ENCODE measurements at places on chromosomes 3 and 15. TPM values are rescaled to one million over a fixed set of nuclear protein-coding genes. Genes with fewer than 3 reads are reported as not detected.

The TTLL13 gene
- total RNA-seq: 0.14 TPM

The SPTBN5 gene
- total RNA-seq: 0.18 TPM

The P2RY12 gene
- total RNA-seq: 0.46 TPM

The CCR1 gene
- total RNA-seq: 1.3 TPM

The WNT7A gene
- under 0.01 TPM for total RNA-seq

The P2RY14 gene
- total RNA-seq: 0.43 TPM

The ZNF619 gene
- total RNA-seq: 5.6 TPM

The PLA2G4F gene
- not detected for total RNA-seq

The MST1R gene
- total RNA-seq: 0.14 TPM

The VIPR1 gene
- not detected for total RNA-seq

The ASB14 gene
- not detected for total RNA-seq

The GOLGA6B gene
- total RNA-seq: not detected

The GOLGA8T gene
- 0.14 TPM for total RNA-seq

The LIPC gene
- total RNA-seq: 1.3 TPM

The CASR gene
- not detected for total RNA-seq

The NECTIN3 gene
- 43.1 TPM for total RNA-seq

The FANCD2OS gene
- total RNA-seq: not detected

The CEMIP gene
- total RNA-seq: 466 TPM

The CIB1 gene
- 46.6 TPM for total RNA-seq

The ATR gene
- 16.8 TPM for total RNA-seq

The ALDH1A2 gene
- 1.7 TPM for total RNA-seq

The GATM gene
- 0.55 TPM for total RNA-seq

The HGD gene
- total RNA-seq: 0.71 TPM

The ADPGK gene
- total RNA-seq: 82.9 TPM

The SEMA3G gene
- total RNA-seq: under 0.01 TPM

The LSAMP gene
- total RNA-seq: 11.6 TPM

The SEMA5B gene
- not detected for total RNA-seq

The SPCS1 gene
- total RNA-seq: 43.4 TPM

The KBTBD13 gene
- total RNA-seq: not detected

The TUSC7 gene
- not detected for total RNA-seq

The GOLGA8G gene
- under 0.01 TPM for total RNA-seq

The RGMA gene
- total RNA-seq: 0.46 TPM

The GOLGA8R gene
- 2.1 TPM for total RNA-seq

The FBLN2 gene
- 442 TPM for total RNA-seq

The TRPM1 gene
- not detected for total RNA-seq

The FBXL22 gene
- total RNA-seq: 1.4 TPM

The C3orf20 gene
- 0.09 TPM for total RNA-seq

The ARHGAP31 gene
- 3.8 TPM for total RNA-seq

The MGLL gene
- total RNA-seq: 10.9 TPM

The PRR20G gene
- total RNA-seq: not detected

The RAB5A gene
- 37.7 TPM for total RNA-seq

The PCLAF gene
- total RNA-seq: 14.7 TPM

The PARP15 gene
- total RNA-seq: 0.14 TPM

The CPN2 gene
- not detected for total RNA-seq

The CGGBP1 gene
- 50.8 TPM for total RNA-seq

The CPEB1 gene
- total RNA-seq: 13.7 TPM

The GPX1 gene
- 436 TPM for total RNA-seq

The DPPA2 gene
- total RNA-seq: not detected

The C15orf62 gene
- total RNA-seq: not detected

The ANKUB1 gene
- not detected for total RNA-seq

The ATP13A5 gene
- not detected for total RNA-seq

The HIGD2B gene
- total RNA-seq: not detected

The RTP1 gene
- not detected for total RNA-seq

The CHRD gene
- total RNA-seq: 1.4 TPM

The UBA7 gene
- total RNA-seq: 39.1 TPM

The SLC6A20 gene
- not detected for total RNA-seq

Measured in smooth muscle cell of bladder (primary cell).